ENCODE measurements at places on chromosomes 1 and 21.

DNA sequence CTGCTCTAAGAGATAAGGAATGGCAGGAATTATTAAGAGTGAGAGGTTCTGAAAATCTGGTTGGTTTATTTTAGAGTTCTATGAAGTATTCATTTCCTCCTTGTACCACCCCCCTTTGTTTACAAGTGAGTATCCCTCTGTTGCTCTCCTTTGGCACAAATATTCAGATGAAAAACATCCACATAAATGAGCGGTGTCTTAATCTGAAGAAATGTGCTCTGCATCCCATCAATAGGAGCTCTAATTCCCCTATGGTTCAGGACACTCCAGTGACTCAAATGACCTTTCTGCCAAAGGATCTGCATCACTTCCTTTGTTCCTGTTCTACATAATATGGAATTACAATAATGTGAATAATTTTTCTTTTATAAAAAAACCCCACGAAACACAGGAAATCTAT is 16.6 kb downstream of the DDAH1 start:
- DNase-seq, result no peak

GRCh38 chr1:164706606-164706987 is 147.6 kb downstream of the PBX1 start:
- no peak for DNase-seq

DNA sequence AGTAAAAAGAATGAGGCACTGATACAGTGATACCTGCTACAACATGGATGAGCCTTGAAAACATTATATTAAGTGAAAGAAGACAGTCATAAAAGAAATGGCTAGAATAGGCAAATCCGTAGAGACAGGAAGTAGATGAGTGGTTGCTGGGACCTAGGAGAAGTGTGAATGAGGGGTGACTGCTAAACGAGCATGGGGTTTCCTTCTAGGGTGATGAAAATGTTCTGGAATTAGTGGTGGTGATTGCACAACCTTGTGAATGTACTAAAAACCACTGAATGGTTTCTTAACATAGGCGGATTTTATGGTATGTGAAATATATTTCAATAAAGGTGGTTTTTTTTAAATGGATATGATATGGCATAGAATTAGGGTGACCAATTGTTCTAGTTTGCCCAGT is 12.6 kb upstream of the SERINC2 start:
- DNase-seq, result no peak

- no peak for DNase-seq
Measured at GRCh38 chr1:9481048-9481447, 58.2 kb upstream of the SLC25A33 start.

- no peak for DNase-seq
Measured at GRCh38 chr1:180796897-180797640, 115.6 kb upstream of the KIAA1614 start.

GRCh38 chr1:116334868-116335635 is 38.0 kb upstream of the ATP1A1 start:
- no peak for DNase-seq

- peak; percentile 35 for DNase-seq
Measured at GRCh38 chr1:41812051-41812450, 106.7 kb downstream of the HIVEP3 start.

DNA sequence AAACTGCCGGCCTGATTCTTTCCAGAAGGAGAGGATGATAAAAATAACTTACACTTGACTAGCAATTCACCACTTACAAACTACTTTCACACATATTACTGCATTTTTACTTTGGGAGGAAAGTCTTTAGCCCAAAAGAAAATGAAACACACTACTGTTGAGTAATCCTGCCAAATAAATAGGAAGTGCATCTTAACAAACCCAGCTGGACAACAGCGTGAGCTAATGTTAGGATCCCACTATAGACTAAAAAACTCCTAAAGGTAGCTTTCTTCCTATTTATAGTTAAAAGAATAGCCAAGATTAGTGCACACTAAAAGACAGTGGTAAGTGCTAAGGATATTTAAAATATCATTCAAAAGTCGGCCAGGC is 83.8 kb downstream of the HSF2BP start:
- no peak for DNase-seq

- no peak for DNase-seq
Measured at GRCh38 chr21:26070121-26070520, 100.4 kb downstream of the APP start.

- DNase-seq, result no peak
Measured at GRCh38 chr1:204296431-204296988, 63.2 kb downstream of the PLEKHA6 start.
